ENCODE measurements at places on chromosomes 1 and 21.

- no peak for DNase-seq
Measured at GRCh38 chr1:236808564-236809130, 13.6 kb downstream of the MTR start.

DNA sequence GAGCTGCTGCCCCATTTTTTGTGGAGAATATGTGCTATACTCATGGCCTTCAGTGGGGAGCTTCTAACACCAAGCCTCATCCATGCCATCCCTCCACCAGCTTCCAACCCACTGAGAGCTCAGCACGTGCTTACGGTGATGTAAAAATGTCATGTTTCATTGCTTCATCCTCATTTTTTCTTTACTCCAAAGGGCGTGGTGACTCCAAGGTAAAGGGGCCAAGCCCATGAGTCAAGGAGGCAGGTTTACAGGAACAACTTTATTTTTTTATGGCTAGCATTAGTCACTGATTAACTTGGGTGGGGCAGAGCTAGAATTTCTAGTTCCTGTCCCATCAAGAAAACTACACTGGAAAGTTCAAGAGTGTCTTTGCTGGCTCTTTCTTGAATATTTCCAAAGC lies at the start of gene C1orf226:
Gene C1orf226 (plus strand): TSS at position 346 of the 400 bp plus-strand sequence. CDS start 174 bp downstream, outside the sequence.
- DNase-seq: no peak

DNA sequence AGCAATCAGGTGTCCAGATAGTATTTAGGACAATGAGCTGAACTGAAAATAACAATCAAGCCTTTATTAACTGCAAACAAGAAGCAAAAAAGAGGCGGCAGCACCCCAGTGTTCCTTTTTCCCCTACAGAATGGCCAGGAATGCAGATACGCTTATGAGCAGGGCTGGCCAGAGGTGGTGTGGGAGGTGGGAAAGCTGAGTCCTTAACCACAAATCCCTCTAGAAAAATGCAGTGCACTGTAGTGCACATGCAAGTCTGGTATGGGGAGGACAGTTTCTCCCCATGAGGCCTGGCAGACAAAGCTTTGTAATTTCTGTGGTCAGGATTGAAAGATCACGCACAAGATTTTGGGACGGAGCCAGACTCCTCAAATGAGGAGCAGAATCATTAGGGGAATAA lies 10.7 kb upstream of the IFNAR1 start:
- no peak for DNase-seq

DNA sequence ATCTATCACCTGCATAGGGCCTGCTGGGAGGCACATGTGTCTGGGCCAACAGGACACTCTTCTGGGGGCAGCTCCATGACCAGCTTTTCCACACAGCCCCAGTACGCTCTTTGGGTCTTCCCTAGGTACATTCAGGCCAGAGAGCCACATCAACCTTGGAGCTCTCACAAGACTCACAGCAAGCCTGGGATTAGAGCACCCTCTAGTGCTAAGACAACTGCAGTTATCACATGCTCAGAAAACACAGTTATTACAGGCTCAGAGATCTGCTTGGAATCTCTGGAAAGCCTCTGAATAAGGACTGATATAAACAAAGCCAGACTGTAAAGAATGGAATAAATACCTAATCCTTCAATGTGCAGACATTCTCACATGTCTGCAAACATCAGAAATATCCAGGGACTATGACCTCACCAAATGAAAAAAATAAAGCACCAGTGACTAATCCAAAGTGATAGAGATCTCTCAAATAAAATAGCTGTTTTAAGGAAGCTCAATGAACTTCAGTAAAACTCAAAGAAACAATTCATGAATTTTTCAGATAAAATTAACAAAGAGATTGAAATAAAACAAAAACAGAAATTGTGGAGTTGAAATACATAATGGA lies 563.9 kb upstream of the NR5A2 start:
- peak; percentile 71 for DNase-seq

GRCh38 chr1:167184081-167184480 lies 36.6 kb upstream of the POU2F1 start:
- no peak for DNase-seq

DNA sequence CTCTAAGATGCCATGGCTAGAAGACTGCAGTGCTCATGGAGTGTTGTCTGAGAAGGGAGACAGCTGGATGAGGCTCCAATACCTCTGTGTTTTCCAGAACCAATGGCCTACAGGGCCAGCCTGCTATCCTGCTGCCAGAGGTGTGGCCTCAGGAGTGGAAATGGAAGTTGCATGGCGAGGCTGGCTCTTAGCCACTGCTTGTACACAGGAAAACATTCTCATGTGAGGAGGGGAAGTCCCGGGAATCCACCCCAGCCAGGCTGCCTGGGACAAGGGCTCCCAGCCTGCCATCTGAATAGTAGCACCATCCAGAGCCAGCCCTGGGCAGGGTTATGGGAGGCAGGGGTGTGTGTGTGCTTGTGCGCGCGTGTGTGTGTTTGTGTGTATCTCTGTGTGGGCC lies 56.5 kb downstream of the SDC3 start:
- DNase-seq: no peak

DNA sequence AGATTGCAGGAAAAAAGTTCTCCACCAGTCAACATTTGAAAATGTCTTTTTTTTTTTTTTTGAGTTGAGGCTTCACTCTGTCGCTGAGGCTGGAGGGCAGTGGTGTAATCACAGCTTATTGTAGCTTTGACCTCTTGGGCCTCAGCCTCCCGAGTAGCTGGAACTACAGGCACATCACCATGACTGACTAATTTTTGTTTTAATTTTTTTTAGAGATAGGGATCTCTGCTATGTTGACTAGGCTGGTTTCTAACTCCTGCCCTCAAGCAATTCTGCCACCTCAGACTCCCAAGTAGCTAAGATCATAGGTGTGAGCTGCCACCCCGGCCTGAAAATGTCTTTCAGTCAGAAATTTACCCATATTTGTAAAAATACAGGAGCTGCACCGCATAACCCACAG lies 30.6 kb upstream of the USP24 start:
- DNase-seq: no peak

DNA sequence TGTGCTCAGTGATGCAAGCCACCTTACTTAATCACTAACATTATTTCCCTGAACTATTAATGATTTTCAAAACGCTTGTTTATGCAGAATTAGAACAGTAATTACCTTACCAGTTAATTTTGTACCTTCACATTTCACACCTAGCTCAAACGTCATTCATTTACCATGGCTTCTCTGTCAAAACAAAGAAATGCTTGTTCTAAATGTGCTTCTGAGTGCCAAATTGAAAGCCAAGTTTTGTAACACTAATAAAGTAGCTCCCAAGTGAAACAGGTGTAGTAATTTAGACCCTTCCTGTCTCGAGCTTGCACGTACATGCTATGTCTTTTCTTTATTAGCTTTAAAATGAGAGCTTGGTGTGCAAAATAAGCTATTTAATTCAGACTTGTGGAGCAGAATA lies 533.7 kb upstream of the PKN2 start:
- DNase-seq: no peak

- no peak for DNase-seq
Measured at GRCh38 chr1:56094168-56094567, 485.2 kb downstream of the PLPP3 start.

DNA sequence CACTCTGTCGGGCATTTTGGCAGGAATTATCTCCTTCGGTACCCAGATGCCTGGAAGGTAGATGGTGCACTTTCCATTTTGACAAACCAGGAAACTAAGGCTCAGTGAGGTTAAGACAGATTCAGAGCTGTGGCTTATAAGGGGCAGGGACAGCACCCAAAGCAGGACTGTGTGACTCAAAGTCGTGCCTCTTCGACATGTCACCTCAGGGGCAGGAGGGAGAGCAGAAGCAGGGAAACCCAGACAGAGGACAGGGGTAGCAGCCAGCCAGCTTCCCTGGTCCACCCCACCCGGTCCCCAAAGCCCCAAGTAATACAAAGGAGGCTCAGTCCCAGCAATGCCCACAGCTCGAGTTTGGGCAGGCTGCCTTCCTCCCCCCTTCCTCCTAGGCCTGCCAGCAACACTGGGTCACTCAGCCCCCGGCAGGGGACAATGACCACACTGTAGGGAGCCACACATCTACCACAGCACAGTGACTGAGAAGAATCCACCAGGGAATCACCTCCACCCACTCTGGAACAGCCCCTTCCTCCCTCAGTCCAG lies 2.5 kb downstream of the RHOC start:
- DNase-seq: no peak

DNA sequence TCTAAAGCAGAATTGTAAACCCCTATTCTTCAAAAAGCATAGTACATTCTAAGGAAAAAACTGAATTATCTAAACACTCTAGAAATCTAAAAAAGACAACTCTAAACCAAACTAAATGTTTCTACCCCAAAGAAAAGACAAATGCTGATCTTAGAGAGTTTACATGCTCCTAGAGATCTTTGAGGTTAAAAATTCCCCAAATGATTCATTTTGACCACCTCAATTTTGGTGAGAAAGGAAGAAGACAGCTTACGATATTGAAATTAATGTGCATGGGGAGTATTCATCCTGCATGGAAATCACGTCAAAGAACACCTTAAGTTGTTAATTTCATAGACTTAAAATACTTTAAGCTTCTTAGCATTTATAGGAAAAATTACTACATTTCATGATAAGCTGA lies 377.8 kb upstream of the RUNX1 start:
- no peak for DNase-seq

GRCh38 chr1:1616045-1616790 lies 918 bp downstream of the MIB2 start:
- no peak for DNase-seq

DNA sequence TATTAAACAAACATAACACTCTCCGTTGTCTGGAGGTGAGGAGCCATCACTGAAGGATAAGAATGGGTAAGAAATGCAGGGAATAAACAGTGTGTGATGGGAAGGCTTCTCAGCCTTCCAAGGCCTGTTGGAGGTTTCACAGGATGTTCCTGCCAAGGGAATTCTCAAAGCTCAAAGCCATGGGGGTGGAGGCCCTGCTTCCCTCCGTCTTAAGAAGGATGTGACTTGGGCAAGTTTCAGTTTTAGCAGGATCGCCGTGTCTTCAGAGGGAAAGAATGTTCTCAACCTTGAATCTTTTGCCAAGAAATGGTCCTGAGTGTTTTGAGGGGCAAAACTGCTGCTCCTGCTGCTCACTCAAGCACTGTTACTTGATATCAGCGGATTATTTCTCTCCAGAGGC lies 41.7 kb upstream of the IL20 start:
- no peak for DNase-seq

- DNase-seq: no peak
Measured at GRCh38 chr1:40853885-40854170, 8.3 kb downstream of the CITED4 start.

DNA sequence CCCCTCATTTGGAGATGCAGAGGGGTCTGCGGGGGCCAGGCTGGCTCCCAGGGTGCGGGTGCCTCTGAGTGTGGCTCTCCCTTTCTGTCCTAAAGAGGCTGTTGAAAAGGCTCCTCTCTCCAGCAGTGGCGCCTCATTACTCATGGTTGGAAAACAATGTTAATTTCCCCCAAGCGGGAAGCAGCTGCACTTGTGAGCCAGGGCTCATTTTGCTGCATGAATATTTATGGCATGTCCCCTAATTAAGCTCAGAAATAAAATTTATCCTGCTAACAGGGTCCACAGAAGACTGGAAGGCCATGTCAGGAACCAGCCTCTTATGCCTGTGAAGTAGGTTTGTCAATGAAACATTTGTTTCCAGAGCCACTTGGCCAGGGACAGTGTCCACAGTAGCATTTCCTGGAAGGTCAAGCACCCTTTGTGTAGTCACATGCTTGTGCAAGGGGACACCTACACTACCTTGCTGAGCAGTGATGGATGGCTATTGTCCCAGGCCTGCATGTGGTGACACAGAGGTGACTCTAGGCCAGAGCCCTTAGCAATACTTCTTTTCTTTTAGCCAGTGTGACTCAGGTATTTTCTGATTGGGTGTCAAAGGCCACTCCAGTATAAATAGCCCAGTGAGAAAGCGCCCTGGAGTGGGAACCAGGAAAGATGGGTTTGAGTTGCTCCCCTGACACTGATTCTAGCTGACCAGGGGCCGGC lies 259.0 kb downstream of the FOXD2 start:
- DNase-seq: no peak

DNA sequence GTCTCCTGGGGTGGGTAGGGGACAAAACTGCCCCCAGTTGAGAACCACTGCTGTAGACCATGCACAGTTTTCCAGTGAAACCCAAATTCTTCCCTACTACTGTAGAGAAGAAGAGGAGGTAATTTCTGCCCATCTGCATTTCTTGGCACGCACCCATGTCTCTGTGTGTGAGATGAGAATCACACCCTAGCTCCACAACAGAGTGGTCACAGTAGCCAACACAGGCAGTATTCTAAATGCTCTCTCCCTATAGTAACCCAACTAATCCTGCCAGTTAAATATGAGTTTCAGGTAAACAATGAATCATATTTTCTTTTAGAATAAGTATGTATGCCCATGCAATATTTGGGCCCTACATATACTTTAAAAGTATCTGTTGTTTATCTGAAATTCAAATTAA lies 1.2 kb upstream of the CAPN2 start:
- no peak for DNase-seq

- DNase-seq: no peak
Measured at GRCh38 chr1:248611883-248612414, 14.4 kb upstream of the OR2T10 start.

DNA sequence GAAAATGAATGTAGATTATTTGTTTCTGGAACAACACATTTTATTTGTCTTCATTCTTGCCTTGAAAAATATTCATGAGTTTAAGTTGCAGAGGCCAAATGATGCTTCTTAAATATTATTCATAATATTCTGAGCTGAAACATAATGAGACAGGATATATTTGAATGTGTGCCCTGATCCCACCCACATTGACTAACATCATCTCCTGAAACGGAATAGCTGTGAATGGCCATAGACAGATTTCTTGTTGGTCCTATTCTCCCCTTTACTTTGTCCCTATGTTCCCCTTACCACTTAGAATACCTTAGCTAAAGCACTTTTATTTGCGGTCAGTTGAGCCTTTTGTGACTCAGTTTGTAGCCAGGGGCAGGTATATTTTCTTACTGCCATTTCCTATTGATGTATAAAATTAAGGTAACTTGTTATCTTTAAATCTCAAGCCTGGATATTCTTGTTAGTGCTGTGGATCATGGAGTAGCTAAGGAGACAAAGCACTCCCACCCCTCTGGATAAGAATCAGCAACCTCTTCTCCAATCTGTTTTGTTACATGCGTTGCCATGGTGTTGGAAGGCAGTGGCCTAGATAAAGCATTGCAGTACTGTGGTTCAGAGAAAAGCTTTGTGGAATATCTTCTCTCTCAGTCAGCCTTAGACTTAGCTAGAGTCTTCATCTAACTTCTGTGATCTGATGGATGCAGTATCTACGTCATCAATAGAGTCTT lies 478.5 kb upstream of the DEPDC1 start:
- DNase-seq: no peak
